Activated CD8-positive, alpha-beta memory T cell treated with anti-CD3 and anti-CD28 coated beads for 4 hours (primary cell): ENCODE measurements at places on chromosomes 16 and 17.

DNA sequence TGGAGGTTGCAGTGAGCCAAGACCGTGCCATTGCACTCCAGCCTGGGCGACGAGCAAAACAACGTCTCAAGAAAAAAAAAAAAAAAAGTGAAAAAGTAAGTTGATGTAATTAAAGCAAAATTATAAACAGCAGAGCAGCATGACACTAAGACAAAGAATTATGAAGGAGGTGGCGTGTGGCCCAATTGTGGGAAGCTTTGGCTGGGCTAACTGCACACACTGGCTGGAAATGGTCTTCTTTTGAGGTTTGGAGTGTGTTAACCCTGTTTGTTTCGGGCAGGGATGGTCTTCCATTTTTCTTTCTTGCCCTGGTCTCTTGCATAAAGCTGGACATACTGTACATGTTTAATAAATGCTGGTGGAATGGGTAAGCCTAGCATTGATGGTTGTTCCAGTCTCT is 54.8 kb downstream of the RAP1GAP2 start:
- no peak for DNase-seq

- DNase-seq = no peak
Measured at GRCh38 chr17:81295676-81296381, 722 bp upstream of the SLC38A10 start.

- DNase-seq = no peak
Measured at GRCh38 chr17:71338396-71338795, 782.4 kb upstream of the SOX9 start.

GRCh38 chr17:62630365-62631085 is 3.1 kb downstream of the MRC2 start:
- no peak for DNase-seq
